ENCODE measurements at places on chromosomes 2 and 18.

- DNase-seq: no peak
Measured at GRCh38 chr2:221268631-221269030, 303.5 kb downstream of the EPHA4 start.

- no peak for DNase-seq
Measured at GRCh38 chr2:106876699-106877098, 9.3 kb downstream of the ST6GAL2 start.

DNA sequence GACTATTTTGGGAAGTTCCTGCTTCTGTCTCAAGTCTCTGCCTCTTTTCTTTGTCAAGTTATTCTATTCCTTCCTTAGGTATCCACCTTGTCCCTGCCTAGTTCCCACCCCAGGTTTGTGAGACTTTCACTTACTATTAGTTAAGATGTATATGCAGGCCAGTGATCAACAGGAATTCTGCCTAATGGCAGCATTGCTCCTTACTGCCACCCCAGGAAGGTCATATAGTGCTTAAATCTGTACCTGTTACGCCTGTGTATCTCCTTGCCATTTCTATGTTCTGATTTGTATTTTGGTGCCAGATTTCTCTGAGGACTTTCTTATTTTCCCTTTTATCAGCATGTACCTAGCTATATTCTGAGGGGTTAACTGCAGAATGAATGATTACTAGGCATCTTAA lies 746.0 kb upstream of the TMEFF2 start:
- no peak for DNase-seq

GRCh38 chr18:23144640-23145039 lies 9.4 kb downstream of the CABLES1 start:
- DNase-seq: no peak

DNA sequence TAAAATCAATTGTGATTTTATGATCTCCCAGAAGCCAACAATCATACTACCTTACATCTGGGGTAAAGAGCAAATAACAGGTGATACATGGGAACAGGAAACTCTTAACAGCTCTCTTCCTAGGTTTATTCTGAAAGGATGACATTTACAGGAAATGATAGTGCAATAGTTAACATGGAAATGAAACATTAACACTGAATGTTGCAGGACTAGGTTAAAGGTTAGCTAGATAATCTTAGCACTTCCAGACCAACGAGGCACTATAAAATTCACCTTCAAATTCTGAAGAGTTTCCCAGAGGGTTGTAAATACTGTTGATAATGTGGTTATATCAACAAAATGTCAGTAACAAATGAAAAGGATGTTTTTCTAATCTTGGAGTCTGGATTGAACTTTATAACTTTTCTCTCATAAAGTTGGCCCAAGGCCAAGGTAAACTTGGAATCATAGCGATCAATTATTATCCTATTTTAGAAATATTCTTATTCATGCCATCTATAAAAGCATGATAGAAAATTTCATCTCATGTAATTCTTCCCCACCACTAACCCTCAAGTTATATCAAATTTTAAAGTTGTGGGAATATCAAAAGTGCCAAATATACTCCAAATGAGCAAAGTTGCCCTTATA lies 32.9 kb upstream of the GCG start:
- DNase-seq: no peak

GRCh38 chr2:163736433-163737189 lies 803 bp upstream of the FIGN start:
- no peak for DNase-seq

DNA sequence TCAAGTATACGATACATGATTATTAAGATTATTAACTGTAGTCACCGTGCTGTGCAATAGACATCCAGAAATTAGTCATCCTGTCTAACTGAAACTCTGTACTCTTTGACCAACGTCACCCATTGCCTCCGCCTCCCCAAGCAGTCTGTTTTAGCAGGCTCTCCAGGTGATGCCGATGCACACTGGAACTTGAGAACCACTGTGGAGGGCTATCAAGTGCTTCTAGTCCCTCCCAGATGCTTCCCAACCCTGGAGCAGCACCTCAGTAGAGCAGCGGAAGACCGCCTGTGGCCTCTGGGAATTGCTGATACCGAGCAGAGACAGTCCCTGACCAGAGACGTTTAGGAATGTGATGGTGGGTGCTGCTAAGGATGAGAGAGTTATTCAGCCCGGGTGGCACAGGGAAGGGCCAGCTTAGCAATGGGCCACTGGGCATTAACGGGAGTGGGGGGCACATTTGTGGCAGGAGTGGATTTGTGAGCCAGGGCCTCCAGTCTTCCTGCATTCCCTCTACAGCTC lies 50.7 kb downstream of the LIPG start:
- DNase-seq: no peak

DNA sequence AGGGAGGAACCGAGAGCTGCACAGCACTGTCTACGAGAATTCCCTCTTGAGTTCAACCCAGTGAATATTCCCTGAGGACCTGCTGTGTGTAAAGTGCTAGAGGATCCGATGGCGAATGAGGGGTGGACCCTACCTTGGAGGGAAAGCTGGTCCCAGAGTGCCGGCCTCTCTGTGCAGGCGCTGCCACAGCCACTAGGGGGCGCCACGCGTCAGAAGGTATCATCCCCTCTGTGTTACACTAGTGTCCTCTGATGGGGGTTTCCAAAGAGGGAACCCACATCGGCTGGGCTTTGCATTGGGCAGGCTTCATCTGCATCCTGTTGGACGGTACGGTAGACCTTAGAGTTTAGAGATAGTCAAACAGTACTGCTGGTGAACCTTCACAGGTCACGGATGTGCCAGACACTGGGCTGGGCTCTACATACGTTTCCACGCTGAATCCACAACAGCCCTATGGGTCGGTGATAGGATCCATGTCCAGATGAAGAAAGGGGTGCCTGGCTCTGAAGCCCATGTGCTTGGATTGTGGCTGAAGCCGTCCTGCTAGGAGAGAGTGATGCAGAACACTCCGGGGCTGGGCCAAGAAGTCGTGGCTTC lies 39.0 kb downstream of the COA5 start:
- DNase-seq: peak; percentile 52

DNA sequence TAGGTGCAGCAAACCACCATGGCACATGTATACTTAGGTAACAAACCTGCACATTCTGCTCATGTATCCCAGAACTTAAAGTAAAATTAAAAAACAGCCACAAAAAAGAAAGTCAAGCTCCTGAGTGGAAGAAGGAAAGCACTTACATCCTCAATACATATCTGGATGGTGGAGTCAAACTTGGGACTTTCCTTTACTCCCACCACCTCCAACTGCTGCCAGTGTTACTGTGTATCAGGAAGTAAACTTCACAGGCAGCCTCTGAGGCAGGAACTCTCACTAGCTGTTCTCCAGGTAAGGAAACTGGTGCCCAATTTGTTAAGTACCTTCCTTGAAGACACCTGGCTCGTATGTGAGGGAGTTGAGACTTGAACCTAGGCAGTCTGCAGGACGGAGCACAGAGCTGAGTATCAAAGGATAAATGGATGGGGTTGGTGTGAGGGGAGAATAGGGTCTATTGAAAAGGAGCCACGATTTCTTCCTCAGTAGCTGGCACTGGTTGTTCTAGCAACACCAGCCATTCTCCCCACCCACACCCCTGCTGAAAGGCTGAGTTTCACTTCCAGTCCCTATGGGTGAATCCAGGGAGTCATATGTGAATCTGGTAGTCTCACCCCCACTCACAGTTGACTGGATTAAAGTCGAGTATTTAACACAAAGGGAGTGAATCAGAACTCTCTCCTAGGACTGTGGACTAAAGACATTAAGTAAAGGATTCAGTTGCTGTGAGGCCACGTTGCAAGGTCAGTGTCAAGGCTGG lies 50.0 kb upstream of the GPR39 start:
- DNase-seq: no peak

- no peak for DNase-seq
Measured at GRCh38 chr2:219906114-219907010, 278.9 kb downstream of the SLC4A3 start.

DNA sequence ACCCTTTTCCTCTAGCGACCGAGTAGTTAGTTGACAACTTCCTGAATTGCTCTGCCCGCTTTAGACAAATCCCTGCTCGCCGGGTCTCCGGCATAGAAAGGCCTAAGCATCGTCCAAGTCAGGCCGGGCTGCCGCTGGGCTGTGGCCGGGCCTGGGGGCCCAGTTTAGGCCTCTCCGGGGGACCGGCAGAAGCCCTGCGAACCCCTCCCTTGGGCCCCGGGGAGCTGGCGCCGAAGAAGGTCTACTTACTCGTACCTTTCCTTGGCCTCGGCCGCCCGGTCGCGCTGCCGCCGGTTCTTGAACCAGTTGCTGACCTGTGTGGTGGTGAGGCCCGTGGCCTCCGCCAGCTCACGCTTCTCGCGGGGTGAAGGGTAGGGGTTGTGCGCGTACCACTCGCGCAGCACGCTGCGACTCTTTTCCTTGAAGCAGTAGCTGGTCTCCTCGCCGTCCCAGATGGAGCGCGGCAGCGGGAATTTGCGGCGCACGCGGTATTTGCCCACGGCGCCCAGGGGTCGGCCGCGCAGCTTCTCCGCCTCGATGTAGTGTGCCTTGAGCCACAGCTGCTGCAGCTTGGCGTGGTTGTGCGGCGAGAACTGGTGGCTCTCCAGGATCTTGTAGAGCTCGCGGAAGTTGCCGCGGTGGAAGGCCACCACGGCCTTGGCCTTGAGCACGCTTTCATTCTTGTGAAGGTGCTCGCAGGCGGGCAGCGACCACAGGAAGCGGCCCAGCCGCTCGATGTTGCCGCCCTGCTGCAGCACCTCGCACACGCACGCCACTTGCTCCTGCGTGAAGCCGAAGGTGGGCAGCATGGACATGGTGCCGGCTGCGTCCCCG lies 739 bp downstream of the SIX2 start:
- DNase-seq: no peak

DNA sequence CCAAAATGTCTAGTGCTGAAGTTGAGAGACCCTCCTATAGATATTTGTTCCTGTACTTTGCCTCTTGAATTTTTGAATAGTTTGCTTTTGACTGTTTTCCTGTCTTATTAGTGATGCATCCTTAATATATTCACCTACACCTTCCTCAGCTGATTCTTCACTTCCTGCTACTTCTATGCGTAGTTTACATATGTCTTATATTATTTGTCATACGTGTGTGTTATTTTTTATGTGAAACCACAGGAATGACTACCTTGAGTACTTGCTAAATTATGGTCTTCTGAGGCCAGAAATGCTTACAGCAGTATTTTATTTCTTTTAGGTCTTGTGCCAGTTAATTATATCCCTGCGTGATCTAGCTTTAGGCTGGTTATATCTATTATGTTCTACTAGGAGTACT lies 9.9 kb downstream of the UBE2E3 start:
- DNase-seq: no peak

DNA sequence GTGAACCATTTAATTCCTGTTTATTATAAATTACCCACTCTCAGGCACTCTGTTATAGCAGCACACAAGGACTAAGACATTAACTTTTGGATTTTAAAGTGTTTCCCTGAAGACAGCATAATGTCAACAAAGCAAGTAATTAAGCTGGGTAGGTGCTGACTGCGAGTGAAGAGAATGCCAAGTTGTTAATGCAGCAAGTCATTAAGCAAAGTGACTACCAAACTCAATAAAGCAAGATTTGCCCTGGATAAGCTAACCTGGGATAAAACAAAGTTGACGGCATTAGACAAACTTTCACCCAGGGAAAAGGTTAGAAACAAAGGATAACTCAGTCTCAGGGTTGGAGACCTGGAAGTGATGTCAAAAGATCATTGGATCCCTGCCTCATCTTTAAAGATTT lies 28.4 kb upstream of the NABP1 start:
- no peak for DNase-seq

GRCh38 chr2:15159751-15160177 lies 401.4 kb downstream of the NBAS start:
- DNase-seq: no peak

DNA sequence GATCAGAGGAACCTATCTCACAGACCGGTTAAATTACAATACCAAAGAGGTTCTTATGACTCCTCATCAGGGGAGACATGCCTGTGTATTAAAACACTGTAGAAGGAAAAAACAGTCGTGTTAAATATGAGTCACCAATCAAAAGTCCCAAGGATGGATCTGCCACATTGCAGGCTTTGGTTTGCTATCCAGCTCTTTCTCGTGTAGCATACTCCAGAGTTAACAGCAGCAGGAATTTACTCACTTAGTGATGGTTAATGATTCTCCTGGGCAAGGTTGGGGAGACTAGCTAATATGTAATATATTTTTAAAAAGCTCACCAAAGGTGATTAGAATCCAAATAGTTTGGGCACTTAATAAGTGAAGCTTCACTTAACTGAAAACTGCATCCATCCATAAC lies 109.7 kb downstream of the MBD5 start:
- no peak for DNase-seq

GRCh38 chr2:105451571-105452166 lies 52.8 kb upstream of the FHL2 start:
- DNase-seq: no peak

- no peak for DNase-seq
Measured at GRCh38 chr2:176680916-176681516, 411.8 kb downstream of the MTX2 start.

- no peak for DNase-seq
Measured at GRCh38 chr2:142980246-142981068, 103.0 kb downstream of the KYNU start.

DNA sequence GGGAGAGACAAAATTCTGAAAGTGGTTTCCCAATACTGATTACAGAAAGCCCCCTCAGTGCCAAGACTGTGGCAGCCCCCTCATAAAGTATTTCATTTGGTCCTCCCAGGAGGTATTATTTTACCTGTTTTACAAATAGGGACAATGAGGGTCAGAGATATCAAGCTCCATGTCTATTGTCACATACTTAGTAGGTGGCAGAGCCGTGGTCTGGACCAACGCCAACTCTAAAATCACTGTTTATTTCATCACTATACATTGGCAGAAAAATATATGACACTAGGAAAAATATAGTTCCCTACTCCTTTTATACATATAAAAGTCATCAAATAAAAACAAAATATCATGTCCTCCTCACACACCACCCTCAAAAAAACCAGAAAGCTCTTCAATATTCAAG lies 68.6 kb downstream of the DHRS9 start:
- DNase-seq: no peak

- no peak for DNase-seq
Measured at GRCh38 chr18:7822435-7823331, 255.6 kb downstream of the PTPRM start.

DNA sequence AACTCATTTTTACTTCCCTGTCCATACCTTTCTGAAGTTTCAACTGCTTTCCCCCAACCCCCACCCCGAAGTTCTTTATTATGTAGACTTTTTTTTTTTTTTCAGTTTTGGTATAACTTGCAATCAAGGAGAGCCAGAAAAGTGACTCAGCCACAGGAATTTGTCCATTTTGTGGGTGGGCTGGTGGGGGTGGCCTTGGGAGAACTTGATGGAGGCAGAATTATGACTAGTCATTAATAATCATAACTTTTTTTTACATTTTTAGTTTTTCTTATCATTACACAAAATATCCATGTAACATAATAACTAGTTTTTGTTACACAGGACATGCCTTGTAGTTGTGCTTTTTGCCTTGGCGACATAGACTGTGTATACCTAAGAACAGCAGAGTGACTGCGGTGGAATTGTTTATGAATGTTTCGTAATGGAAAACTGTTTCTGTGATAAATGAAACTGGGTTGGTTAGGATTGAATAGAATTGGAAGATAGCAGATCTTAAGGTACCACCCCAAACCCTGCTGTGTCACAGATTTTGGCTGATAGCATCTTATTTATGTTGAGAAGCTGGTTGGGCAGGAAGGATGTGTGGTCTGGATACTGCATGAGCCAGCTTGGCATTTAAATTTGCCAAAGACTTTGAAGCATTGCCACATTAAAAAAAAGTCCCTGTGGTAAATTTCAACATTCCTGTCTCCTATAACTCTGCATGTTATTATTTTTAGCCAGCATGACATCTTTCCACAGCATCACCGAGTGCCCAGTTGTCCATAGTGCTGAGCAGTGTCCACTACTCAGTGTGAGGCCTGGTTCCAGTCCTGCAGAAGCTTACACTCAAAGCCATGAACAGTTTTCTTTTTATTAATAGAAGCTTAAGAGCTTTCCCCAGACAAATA lies 30.7 kb downstream of the LYPD6B start:
- no peak for DNase-seq

Data from stimulated activated CD4-positive, alpha-beta T cell treated with anti-CD3 and anti-CD28 coated beads, Interleukin-4, amount 100 ng/mL, for 4 hours (primary cell).